WTC11 (cell line): ENCODE measurements at places on chromosomes 5 and 9.

DNA sequence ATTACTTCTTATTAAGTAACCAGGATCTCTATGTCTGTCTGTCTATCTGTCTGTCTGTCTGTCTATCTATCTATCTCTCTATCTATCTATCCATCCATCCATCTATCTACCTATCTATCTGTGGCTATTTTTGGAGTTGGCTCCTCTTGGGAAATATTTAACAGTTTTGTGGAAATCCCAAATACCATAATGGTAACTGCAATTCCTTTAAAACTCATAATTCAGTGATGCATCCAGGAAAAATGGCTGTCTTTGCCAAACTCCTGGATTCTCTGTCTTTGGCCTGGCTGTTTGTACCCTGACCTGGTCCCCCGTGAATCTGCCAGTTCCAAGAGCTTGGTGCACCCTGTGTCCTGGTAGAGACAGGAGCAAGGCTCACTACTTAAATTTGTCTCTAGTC is 197.0 kb downstream of the PCSK1 start:
- no peaks in the 10 kb centered on the region for H3K36me3 ChIP-seq
- H3K27ac ChIP-seq = no peak overlapping the region
- H3K4me1 ChIP-seq = no peaks in the 10 kb centered on the region
- DNase-seq = no peak
- no peaks in the 10 kb centered on the region for H3K27me3 ChIP-seq

- H3K27me3 ChIP-seq = no peaks in the 10 kb centered on the region; the same call in 1 of the 2 replicates
- H3K4me1 ChIP-seq = peaks cover 5% of the 10 kb centered on the region; the same call in 1 of the 2 replicates
- DNase-seq = no peak
- H3K36me3 ChIP-seq = peaks cover 8% of the 10 kb centered on the region
- H3K27ac ChIP-seq = no peak overlapping the region
Measured at GRCh38 chr9:134169724-134170401, 5.5 kb upstream of the RNU6ATAC start.

GRCh38 chr5:141870871-141871270 is 7.3 kb downstream of the PCDH1 start:
- DNase-seq = no peak
- H3K27ac ChIP-seq = peak overlapping the region; percentile 86
- peaks cover 56% of the 10 kb centered on the region for H3K4me1 ChIP-seq
- H3K4me3 ChIP-seq = peak overlapping the region; percentile 14; the same call in 1 of the 2 replicates

DNA sequence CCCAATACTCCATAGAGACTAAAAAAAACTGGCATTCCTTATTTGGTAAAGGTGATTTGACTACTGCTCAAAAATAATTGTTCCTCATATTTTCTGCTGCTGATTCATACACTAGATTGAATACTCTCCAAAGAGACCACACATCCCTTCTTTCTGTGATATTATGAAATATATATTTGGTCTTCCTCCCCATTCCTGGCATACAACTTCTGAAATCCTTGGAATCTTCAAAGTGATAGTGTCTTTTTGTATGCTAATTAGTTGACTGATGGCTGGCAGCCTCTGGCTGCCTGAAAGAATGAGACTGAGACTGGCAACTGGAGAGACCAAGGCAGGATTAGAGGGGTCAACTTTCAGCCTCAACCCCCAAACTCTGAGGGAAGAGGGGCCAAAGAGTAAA is 348.0 kb upstream of the RFX3 start:
- no peak overlapping the region for H3K4me3 ChIP-seq
- no peak for DNase-seq
- no peaks in the 10 kb centered on the region for H3K27me3 ChIP-seq
- peaks cover 25% of the 10 kb centered on the region for H3K36me3 ChIP-seq
- H3K4me1 ChIP-seq = peaks cover 40% of the 10 kb centered on the region
- H3K27ac ChIP-seq = no peak overlapping the region

DNA sequence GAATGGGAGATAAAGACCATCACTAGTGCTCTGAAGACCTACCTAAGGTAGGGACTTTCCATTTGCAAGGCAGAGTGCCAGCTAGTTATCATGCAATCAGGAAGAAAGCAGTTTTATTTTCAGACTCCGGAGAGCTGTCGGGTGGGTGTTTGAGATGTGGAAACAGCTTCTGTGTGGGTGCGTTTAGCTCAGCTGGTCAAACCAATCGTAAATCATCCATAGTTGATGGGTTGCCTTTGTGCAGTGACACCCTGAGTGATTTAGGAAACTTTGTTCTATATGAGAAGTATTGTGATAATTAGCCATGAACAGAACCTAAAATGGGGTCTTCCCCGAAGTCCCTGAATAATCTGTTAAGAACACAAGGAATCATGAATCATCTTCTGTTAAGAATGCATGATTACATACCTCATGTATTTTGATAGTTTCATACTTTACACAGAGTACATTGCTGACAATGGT is 284.3 kb downstream of the ARHGAP26 start:
- H3K27me3 ChIP-seq = no peaks in the 10 kb centered on the region
- H3K36me3 ChIP-seq = peaks cover 24% of the 10 kb centered on the region
- DNase-seq = no peak
- H3K4me1 ChIP-seq = peaks cover 43% of the 10 kb centered on the region
- H3K27ac ChIP-seq = no peak overlapping the region

DNA sequence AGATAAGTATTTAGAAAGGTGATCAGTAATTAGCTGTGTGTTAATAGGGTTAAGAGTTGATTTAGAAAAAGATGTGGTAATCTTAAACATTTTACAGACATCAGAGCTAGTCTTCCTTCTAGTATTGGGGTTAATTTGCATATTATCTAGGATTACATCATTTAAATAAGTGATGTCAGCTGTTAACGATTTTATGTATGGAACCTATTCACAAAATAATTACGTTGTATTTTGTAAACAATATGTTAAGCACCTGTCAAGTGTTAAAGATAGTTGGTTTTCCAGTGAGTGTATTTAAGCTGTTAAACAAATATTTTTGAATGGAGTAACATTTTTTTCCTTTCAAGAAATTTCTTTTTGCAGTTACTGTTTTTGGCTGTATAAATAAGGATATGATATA is 2.2 kb downstream of the DCP2 start:
- no peak for DNase-seq
- H3K36me3 ChIP-seq = peaks cover 5% of the 10 kb centered on the region
- peaks cover 52% of the 10 kb centered on the region for H3K4me1 ChIP-seq

GRCh38 chr9:114804505-114804904 is 1.3 kb downstream of the TNFSF15 start:
- H3K36me3 ChIP-seq = no peaks in the 10 kb centered on the region
- peaks cover 34% of the 10 kb centered on the region for H3K4me1 ChIP-seq
- no peak overlapping the region for H3K27ac ChIP-seq
- DNase-seq = no peak

GRCh38 chr9:126617003-126617822 is 3.5 kb downstream of the LMX1B start:
- H3K36me3 ChIP-seq = no peaks in the 10 kb centered on the region
- no peak for DNase-seq
- H3K4me1 ChIP-seq = peaks cover 66% of the 10 kb centered on the region
- H3K4me3 ChIP-seq = peak overlapping the region; percentile 42; the same call in 1 of the 2 replicates
- H3K27ac ChIP-seq = peak overlapping the region; percentile 84; the same call in 1 of the 2 replicates

GRCh38 chr5:80834710-80835109 is 125.5 kb upstream of the RASGRF2 start:
- H3K27me3 ChIP-seq = no peaks in the 10 kb centered on the region
- H3K4me3 ChIP-seq = no peak overlapping the region

GRCh38 chr5:1363160-1363559 is 18.3 kb upstream of the CLPTM1L start:
- H3K27ac ChIP-seq = no peak overlapping the region
- DNase-seq = no peak
- no peak overlapping the region for H3K4me3 ChIP-seq
- H3K27me3 ChIP-seq = peaks cover 2% of the 10 kb centered on the region; the same call in 1 of the 2 replicates
- H3K4me1 ChIP-seq = peaks cover 12% of the 10 kb centered on the region; the same call in 1 of the 2 replicates
- H3K36me3 ChIP-seq = no peaks in the 10 kb centered on the region

GRCh38 chr9:100700689-100701318 is 122.9 kb downstream of the CAVIN4 start:
- H3K4me1 ChIP-seq = peaks cover 11% of the 10 kb centered on the region
- peak; percentile 44 for DNase-seq
- no peak overlapping the region for H3K4me3 ChIP-seq
- H3K36me3 ChIP-seq = no peaks in the 10 kb centered on the region
- H3K27ac ChIP-seq = no peak overlapping the region
- no peaks in the 10 kb centered on the region for H3K27me3 ChIP-seq

DNA sequence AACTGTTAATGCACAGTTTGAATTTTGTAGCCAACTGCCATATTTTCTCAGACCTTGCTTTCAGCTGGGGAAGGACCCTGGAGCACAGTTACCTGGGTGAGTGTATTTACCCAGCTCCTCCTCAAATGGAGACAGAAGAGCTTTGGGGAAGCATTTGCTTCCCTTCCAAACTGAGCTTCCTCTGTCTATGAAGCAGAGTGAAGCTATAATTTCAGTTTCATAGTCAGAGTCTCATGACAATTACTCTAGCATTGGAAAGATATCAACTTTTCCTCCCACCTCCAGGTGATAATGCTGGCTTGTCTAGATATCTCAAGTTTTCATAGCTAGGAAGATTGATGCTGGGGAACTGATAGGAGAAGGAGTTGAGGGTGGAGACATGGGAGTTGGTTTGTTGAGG is 406.4 kb upstream of the CLINT1 start:
- H3K4me1 ChIP-seq = no peaks in the 10 kb centered on the region
- peaks cover 8% of the 10 kb centered on the region; the same call in 1 of the 2 replicates for H3K36me3 ChIP-seq
- H3K27me3 ChIP-seq = no peaks in the 10 kb centered on the region
- H3K27ac ChIP-seq = no peak overlapping the region

DNA sequence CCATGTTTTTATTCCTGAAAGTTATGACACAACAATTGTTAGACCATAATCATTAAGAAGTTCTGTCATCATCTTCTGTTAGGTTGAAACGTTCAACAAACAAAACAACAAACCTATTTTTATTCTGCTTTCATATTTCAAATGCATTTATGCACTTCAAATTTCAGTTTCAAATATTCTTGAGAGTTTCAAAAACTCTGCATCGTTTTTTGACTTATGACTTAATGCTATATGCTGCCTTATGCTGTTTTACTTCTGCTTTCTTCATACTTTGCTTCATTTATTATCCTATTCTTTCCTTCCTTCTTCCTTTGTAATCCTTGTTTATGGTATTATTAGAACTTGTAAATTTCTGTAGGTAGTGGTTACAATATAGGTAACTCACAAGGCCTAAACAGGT is 95.0 kb downstream of the PCSK1 start:
- no peaks in the 10 kb centered on the region for H3K27me3 ChIP-seq
- no peak overlapping the region for H3K4me3 ChIP-seq
- H3K36me3 ChIP-seq = no peaks in the 10 kb centered on the region
- no peak for DNase-seq
- peaks cover 9% of the 10 kb centered on the region for H3K4me1 ChIP-seq

GRCh38 chr5:2537378-2538145 is 213.9 kb downstream of the IRX2 start:
- H3K4me3 ChIP-seq = no peak overlapping the region
- peaks cover 20% of the 10 kb centered on the region for H3K36me3 ChIP-seq
- no peak for DNase-seq
- H3K4me1 ChIP-seq = peaks cover 29% of the 10 kb centered on the region
- peaks cover 5% of the 10 kb centered on the region for H3K27me3 ChIP-seq

DNA sequence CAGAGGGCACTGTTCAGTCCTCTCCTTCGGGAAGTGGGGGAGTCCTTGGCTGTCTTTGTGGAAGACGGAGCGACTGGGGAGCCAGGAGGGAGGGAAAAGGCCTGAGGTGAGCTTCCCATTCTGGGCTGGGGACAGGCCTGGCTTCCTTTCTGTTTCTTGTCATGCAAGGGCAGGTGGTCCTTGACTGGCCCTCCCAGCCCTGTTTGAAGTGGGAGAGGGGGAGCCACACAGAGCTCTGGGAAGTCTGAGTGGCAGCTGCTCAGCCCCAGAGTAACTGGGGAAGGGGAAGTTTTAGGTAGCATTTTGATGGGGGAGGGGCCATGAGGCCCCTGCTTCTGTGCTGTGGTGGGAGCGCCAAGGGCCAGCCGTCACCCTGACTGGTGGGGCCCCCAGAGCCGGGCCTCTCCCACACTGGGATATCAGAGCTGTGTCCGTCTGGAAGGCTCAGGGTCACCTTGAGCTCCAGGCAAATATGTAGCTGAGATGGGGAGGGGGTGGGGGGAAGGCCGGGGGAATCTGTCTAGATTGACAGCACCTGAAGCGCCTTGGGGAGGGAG is 6.5 kb downstream of the UNC5A start:
- H3K27me3 ChIP-seq = peaks cover 27% of the 10 kb centered on the region
- H3K4me1 ChIP-seq = peaks cover 50% of the 10 kb centered on the region
- H3K4me3 ChIP-seq = peak overlapping the region; percentile 63
- H3K36me3 ChIP-seq = no peaks in the 10 kb centered on the region
- no peak overlapping the region for H3K27ac ChIP-seq

DNA sequence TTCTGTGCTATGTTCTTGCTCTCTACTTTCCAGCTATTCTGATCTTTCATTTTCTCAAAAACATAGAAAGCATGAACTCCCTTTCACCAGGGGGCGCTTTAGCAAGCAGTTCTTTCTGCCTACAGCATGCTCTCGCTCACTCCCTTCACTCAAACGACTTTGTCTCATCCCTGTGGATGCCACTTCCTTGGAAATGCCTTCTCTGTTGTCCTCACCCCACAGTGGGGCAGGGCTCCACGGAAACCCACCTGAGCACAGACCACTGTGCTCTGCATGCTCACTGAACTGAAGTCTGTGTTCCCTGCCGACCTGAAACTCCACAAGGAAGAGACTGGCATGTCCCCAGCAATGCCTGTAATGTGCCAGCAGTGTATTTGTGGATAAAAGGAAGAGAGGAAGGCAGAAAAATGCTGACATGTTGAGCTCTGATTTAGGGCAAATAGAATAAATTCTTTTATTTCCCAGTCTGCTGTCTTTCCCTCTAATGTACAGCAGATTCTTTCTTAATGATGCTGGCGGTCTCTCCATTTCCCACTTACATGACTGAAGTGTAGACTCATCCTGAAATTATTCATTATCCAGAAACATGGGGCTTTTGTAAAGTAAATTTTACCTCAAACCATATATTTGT is 4.9 kb upstream of the ROR2 start:
- no peak overlapping the region for H3K27ac ChIP-seq
- peak; percentile 79 for DNase-seq
- no peak overlapping the region for H3K4me3 ChIP-seq
- no peaks in the 10 kb centered on the region for H3K36me3 ChIP-seq

- no peak overlapping the region for H3K27ac ChIP-seq
- no peak for DNase-seq
- H3K36me3 ChIP-seq = no peaks in the 10 kb centered on the region
- peaks cover 19% of the 10 kb centered on the region for H3K4me1 ChIP-seq
Measured at GRCh38 chr9:16030528-16031185, 477.8 kb downstream of the CCDC171 start.

DNA sequence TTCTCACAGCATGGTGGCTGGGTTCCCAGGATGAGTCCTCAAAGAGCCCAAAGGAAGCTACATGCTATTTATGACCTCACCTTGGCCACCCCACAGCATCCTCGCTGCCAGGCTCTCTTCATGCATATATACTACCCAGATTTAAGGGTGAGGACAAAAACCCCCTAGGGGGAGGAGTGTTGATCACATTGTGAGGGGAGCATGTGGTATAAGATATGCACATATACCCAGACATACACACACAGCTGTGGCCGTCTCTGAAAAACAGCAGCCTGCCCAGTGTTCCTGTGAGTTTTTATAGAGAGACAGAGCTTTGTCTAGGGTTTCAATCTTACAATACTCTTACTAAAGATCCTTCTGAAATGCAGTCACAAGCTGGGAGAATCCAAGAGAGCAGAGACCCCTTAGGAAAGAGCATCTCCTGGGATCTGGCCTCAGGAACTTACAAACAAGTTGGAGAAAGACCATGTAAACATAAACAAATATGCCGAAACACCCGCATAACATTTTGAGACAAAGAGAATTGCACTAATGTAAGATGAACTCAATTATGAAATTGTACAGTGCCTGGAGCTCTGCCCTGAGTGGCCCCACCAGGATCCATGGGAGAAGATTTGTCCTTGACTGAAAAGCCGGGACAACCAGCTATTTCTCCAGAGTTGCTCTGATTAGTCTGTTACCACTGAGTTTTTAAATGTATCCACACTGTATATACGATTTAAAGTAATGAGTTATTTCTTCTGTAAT is 146.4 kb downstream of the GADD45G start:
- no peaks in the 10 kb centered on the region for H3K36me3 ChIP-seq
- H3K27me3 ChIP-seq = no peaks in the 10 kb centered on the region
- no peak overlapping the region for H3K4me3 ChIP-seq
- peaks cover 26% of the 10 kb centered on the region for H3K4me1 ChIP-seq
- no peak for DNase-seq
- no peak overlapping the region for H3K27ac ChIP-seq
